Activated naive CD8-positive, alpha-beta T cell treated with anti-CD3 and anti-CD28 coated beads for 36 hours (primary cell): ENCODE measurements at places on chromosomes 12 and 14.
A peak's percentile ranks its signal among the peaks of the same experiment; 100 is the strongest.

DNA sequence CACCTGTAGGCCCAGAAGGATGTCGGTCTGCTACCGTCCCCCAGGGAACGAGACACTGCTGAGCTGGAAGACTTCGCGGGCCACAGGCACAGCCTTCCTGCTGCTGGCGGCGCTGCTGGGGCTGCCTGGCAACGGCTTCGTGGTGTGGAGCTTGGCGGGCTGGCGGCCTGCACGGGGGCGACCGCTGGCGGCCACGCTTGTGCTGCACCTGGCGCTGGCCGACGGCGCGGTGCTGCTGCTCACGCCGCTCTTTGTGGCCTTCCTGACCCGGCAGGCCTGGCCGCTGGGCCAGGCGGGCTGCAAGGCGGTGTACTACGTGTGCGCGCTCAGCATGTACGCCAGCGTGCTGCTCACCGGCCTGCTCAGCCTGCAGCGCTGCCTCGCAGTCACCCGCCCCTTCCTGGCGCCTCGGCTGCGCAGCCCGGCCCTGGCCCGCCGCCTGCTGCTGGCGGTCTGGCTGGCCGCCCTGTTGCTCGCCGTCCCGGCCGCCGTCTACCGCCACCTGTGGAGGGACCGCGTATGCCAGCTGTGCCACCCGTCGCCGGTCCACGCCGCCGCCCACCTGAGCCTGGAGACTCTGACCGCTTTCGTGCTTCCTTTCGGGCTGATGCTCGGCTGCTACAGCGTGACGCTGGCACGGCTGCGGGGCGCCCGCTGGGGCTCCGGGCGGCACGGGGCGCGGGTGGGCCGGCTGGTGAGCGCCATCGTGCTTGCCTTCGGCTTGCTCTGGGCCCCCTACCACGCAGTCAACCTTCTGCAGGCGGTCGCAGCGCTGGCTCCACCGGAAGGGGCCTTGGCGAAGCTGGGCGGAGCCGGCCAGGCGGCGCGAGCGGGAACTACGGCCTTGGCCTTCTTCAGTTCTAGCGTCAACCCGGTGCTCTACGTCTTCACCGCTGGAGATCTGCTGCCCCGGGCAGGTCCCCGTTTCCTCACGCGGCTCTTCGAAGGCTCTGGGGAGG, at the start of gene LTB4R:
Gene LTB4R (plus strand): TSS at position 857 of the 959 bp plus-strand sequence. CDS start 4,150 bp downstream, outside the sequence.
- peak within 1 kb of the TSS; percentile 73 for H3K27ac ChIP-seq
- peak within 1 kb of the TSS; percentile 73 for H3K4me3 ChIP-seq
- peak; percentile 77 for DNase-seq
- no peaks in the 10 kb centered on the region for H3K27me3 ChIP-seq
- peaks cover 59% of the 10 kb centered on the region for H3K4me1 ChIP-seq
- H3K36me3 ChIP-seq, result peaks cover 42% of the 10 kb centered on the region

DNA sequence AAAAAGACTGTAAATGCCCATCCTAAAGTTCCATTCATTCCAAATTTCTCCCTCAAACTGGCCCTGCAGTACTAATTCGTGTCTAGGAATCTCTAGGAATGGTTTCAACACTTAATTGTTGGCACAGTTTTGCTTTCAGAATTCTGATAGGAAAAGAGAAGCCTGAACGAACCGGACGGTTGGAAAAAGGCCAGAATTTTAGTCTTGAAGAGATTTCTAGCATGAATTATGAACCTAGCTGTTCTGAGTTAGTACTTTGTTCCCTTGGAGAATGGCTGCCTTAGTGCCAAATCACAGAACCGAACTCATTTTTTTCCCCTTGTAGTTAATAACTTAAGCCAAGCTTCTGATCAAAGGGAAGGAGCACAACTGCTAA, 262.6 kb downstream of the ADAMTS20 start:
- no peaks in the 10 kb centered on the region for H3K36me3 ChIP-seq
- no peak for DNase-seq
- H3K27ac ChIP-seq, result no peak overlapping the region
- no peak overlapping the region for H3K4me3 ChIP-seq
- peaks cover 6% of the 10 kb centered on the region for H3K27me3 ChIP-seq

DNA sequence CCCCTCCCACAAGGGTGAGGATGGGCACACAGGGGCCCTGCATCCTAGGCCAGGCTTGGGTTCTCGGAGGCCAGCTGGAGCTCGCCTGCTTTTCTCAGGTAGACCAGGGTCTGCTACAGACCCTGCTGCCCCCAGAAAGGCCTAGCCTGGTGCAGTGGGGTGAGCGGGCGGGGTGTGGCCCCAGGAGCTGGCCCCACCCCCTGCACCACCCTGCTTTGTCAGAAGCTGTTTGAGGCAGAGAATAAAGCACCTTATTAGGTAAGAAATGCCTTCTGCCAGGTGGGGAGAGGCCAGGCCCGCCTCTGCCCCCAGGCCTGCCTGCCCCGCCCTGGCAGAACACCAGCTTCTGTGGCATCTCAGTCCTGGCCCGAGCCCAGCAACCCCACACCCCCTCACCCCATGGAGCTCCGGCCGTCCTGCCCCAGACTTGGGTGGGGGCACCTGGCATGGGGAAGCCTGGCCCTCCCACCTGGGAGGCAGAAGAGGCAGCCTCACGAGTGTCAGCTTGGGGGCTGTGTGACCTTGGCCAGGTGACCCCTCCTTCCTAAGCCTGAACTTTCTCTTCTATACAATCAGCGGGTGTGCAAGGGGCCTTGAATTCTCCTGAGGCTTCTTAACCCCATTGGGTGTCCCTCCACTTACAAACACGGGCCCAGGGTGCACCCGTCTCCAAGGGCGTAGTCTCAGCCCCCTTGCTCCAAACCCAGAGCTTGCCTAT, 43.2 kb downstream of the KRT80 start:
- no peak overlapping the region for H3K4me3 ChIP-seq
- no peak for DNase-seq
- peaks cover 10% of the 10 kb centered on the region for H3K27me3 ChIP-seq
- H3K27ac ChIP-seq, result no peak overlapping the region
- no peaks in the 10 kb centered on the region for H3K36me3 ChIP-seq

GRCh38 chr14:57009585-57010515, 199.6 kb upstream of the OTX2 start:
- DNase-seq, result no peak
- no peak overlapping the region for H3K27ac ChIP-seq
- H3K27me3 ChIP-seq, result peaks cover 45% of the 10 kb centered on the region
- no peaks in the 10 kb centered on the region for H3K36me3 ChIP-seq

DNA sequence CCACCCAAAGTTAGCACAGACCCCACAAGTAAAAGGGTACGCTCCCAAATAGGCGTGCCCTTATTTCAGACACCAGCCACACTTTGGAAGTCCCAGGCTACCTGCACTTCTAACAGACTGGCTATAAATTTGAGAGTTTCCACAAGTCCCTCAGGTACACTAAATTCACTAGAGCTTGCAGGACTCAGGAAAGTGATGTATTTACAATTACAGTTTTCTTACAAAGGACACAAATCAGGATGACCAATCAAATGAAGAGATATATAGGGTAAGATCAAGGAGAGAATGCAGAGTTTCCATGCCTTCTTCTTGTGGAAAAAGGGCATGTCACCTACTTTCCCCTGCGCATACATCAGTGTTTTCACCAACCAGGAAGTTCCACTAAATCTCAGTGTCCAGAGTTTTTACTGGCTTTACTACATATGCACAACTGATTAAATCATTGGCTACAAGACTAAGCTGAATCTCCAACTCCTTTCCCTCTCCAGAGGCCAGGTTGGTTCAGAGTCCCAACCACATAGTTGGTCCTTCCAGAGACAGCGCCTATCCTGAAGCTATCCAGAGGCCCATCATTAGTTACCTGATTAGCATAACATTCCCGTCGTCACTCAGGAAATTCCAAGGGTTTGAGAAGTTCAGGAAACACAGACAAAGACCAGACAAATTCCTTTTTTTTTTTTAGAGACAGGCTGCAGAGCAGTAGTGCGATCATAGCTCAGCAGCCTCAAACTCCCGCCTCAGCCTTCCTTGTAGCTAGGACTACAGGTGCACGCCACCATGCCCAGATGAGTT, 84.2 kb downstream of the DENND5B start:
- H3K4me1 ChIP-seq, result no peaks in the 10 kb centered on the region
- no peaks in the 10 kb centered on the region for H3K36me3 ChIP-seq
- H3K27ac ChIP-seq, result no peak overlapping the region
- DNase-seq, result no peak
- no peak overlapping the region for H3K4me3 ChIP-seq

DNA sequence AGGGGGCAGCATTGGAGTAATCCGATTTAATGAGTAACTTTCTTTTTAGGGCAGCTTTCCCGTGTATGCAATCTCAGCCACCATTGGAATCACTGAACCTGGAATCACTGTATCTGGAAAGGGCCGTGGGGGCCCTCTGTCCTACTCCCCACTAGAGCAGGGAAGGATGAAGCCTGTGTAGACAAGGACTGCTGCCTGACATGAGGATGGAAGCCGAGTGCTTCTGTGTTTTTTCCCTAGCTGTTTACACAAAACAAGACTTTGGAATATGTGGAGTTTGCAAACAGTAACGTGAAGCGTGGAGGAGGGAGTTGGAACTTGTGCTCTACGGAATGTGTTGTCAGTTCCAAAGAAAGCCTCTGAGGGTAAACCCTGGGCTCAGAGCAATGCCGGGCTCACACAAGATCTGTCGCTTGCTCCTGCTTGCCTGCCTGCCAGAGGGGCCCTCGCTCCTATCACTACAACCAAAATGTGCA, 32.4 kb upstream of the HDAC7 start:
- H3K36me3 ChIP-seq, result peaks cover 49% of the 10 kb centered on the region
- DNase-seq, result no peak
- H3K27me3 ChIP-seq, result no peaks in the 10 kb centered on the region
- H3K4me1 ChIP-seq, result peaks cover 13% of the 10 kb centered on the region

DNA sequence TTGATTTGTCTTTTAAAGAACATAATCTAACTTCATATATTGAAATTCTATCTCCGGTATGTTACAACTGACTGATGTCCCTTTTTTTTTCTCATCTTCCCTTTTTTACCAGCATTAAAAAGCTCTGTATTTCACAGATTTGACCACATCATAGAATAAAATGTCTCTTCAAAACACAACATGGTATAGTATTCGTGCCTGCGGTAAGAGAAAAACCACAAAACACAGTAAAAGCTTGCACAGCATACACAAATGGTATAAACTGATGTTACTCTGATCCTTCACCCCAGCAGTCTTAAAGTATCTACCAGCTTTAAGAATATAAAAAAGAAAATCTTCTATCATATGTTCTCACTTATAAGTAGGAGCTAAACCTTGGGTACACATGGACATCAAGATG, 83.4 kb downstream of the HECTD1 start:
- H3K27me3 ChIP-seq, result no peaks in the 10 kb centered on the region

- H3K27me3 ChIP-seq, result peaks cover 32% of the 10 kb centered on the region
- H3K4me3 ChIP-seq, result no peak overlapping the region
- no peak for DNase-seq
- H3K36me3 ChIP-seq, result no peaks in the 10 kb centered on the region
- no peak overlapping the region for H3K27ac ChIP-seq
- no peaks in the 10 kb centered on the region for H3K4me1 ChIP-seq
Observed at GRCh38 chr14:76638841-76639240, 122.4 kb upstream of the VASH1 start.

DNA sequence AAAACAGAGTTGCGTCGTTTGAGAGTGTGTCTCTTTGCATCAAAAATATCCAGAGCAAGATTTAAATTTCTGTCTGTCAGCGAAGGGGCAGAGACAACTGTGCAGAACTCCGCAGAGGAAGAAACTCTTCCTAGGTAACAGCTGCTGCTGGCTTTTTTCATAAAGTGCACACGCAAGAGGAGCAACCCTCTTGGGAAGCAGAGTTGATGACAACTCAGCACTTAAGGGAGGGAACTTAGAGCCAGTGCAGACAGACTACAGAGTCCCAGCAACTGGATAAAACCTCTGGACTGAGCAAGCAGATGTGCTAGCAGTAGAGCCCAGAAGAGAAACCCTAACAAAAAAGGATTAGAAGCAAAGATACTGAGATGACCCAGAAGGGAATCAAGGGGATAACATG, 337.1 kb downstream of the PCNX1 start:
- no peak overlapping the region for H3K4me3 ChIP-seq
- H3K36me3 ChIP-seq, result peaks cover 14% of the 10 kb centered on the region
- H3K27me3 ChIP-seq, result no peaks in the 10 kb centered on the region
- no peak overlapping the region for H3K27ac ChIP-seq

DNA sequence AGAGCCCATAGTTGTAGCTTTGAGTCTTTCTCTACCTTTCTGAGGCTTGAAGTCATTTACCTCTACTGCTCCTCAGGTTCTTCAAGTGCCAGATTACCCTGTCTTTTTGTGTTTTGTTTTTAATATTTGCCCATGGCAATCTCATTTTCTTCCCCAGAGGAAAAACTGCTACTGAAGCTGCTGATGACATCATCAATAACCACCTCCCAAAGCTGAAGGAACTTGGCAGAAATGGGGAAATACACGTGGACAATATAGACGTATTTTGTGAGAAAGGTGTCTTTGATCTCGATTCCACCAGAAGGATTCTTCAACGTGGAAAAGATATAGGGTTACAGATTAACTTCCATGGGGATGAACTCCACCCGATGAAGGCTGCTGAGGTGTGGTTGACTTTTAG, 17.1 kb downstream of the AMDHD1 start:
- no peaks in the 10 kb centered on the region for H3K27me3 ChIP-seq
- DNase-seq, result no peak
- no peaks in the 10 kb centered on the region for H3K36me3 ChIP-seq

DNA sequence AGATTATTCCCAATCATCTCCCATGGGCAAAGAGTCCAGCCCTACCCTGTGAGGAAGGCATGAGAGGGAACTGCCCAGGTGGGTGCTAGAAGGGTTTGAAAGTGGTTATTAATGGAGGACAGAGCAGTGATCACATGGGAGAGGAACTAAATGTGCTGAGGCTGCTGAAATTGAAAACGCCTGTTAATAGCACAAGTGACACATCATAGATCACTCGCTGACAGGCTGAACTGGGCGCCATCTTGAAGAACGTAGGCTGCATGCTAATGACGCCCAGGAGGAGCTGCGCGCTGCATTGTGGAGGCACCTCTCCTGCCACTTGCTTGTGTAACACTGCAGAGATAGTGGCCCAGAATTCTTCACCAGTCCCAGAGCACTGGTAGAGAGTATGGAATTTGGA, 182.9 kb downstream of the KCNA5 start:
- H3K27ac ChIP-seq, result no peak overlapping the region
- H3K36me3 ChIP-seq, result no peaks in the 10 kb centered on the region
- no peak overlapping the region for H3K4me3 ChIP-seq

DNA sequence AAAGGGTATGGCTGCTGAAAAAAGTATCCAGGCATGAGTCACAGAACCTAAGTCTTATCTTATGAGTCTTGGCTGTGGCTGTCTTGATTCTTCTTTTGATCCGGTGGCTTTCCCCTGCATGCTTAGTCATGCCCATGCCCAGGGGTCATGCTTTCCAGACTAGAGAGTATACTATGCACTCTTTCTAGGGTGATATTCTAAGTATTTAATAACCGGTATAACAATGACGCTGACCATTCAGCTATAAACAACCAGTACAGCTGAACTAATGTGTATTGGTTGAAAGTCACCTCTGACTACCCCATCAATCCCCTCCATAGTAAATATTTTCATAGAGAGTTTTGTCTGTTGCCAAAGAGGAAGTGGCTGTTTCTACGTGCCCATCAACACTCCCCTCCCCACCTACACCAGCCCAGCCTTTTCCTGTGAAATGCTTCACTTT, 34.7 kb upstream of the NRXN3 start:
- no peaks in the 10 kb centered on the region for H3K36me3 ChIP-seq
- peaks cover 6% of the 10 kb centered on the region for H3K27me3 ChIP-seq
- no peak for DNase-seq
- no peak overlapping the region for H3K27ac ChIP-seq
- H3K4me1 ChIP-seq, result peaks cover 4% of the 10 kb centered on the region

GRCh38 chr12:71551529-71551928, 111.9 kb downstream of the LGR5 start:
- no peak overlapping the region for H3K27ac ChIP-seq
- no peak for DNase-seq
- no peaks in the 10 kb centered on the region for H3K36me3 ChIP-seq
- H3K4me3 ChIP-seq, result no peak overlapping the region
- no peaks in the 10 kb centered on the region for H3K27me3 ChIP-seq

- H3K36me3 ChIP-seq, result peaks cover 38% of the 10 kb centered on the region
- peak overlapping the region; percentile 12 for H3K27ac ChIP-seq
- H3K4me1 ChIP-seq, result peaks cover 37% of the 10 kb centered on the region
- DNase-seq, result no peak
- no peaks in the 10 kb centered on the region for H3K27me3 ChIP-seq
Observed at GRCh38 chr12:111451649-111452129, 46.0 kb downstream of the SH2B3 start.
